ENCODE measurements at places on chromosomes 3 and 15. TPM values are rescaled to one million over a fixed set of nuclear protein-coding genes. Genes with fewer than 3 reads are reported as not detected.

The SMCO1 gene
- total RNA-seq = not detected

The GHSR gene
- total RNA-seq = not detected

The INSYN1 gene
- 2.9 TPM for total RNA-seq

The C3orf49 gene
- not detected for total RNA-seq

The SNX1 gene
- 33.5 TPM for total RNA-seq

The WNT5A gene
- total RNA-seq = 14.6 TPM

The ITIH3 gene
- total RNA-seq = 0.65 TPM

The C3orf20 gene
- not detected for total RNA-seq

The CCDC39 gene
- not detected for total RNA-seq

The FSTL1 gene
- total RNA-seq = 1,234 TPM

The NME9 gene
- not detected for total RNA-seq

The GLDN gene
- total RNA-seq = not detected

The MYLK gene
- 1.9 TPM for total RNA-seq

The FBXO40 gene
- not detected for total RNA-seq

The DNASE1L3 gene
- total RNA-seq = 0.97 TPM

The GP5 gene
- total RNA-seq = under 0.01 TPM

The GRK7 gene
- not detected for total RNA-seq

The GOLGA8Q gene
- total RNA-seq = not detected

The EAF1 gene
- 15.6 TPM for total RNA-seq

All from cardiac atrium fibroblast (primary cell).